ENCODE measurements at places on chromosomes 1 and 21.
A peak's percentile ranks its signal among the peaks of the same experiment; 100 is the strongest.

GRCh38 chr1:101728029-101728428 is 268.7 kb downstream of the OLFM3 start:
- DNase-seq: no peak

DNA sequence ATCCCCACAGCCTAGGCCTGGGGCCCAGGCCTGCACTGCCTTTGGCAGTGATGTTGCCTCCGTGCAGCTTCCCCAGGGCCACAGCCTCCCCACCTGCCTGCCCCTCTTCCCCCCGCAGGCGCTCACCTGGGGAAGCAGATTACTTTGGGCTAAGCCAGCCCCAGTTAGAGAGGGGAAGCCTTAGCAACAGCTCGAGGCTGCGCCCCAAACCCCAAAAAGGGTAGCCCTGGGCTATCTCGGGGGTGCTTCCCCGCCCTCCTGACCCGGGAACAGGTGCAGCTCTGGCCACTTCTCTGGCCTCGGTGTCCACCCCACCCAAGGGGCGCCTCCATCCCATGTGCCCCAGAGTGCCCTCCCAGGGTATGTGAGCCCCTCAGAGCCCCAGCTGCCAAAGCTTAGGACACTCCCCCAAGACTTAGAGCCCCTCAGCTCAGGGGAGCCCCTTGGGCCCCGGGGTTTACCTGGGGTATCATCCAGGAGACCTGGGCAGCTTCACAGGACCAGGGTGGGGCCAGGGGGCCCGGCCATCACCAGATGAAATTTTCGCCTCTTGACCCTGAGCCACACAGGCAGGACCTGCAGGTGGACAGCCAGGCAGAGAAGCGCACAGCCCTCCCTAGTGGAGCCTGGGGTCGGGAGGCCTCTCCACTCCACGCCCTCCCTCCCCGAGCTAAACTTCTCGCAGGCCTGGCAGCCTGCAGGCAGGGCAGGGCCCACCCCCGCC is 3.3 kb upstream of the TTC34 start:
- no peak for DNase-seq

- DNase-seq: no peak
Observed at GRCh38 chr1:245306628-245307410, 152.0 kb downstream of the KIF26B start.

GRCh38 chr1:6471086-6471969 is 5.4 kb upstream of the TNFRSF25 start:
- no peak for DNase-seq

GRCh38 chr21:46109313-46110221 is 11.7 kb downstream of the COL6A2 start:
- DNase-seq: no peak

GRCh38 chr1:39959651-39960333 is 4.8 kb downstream of the MFSD2A start:
- DNase-seq: no peak

DNA sequence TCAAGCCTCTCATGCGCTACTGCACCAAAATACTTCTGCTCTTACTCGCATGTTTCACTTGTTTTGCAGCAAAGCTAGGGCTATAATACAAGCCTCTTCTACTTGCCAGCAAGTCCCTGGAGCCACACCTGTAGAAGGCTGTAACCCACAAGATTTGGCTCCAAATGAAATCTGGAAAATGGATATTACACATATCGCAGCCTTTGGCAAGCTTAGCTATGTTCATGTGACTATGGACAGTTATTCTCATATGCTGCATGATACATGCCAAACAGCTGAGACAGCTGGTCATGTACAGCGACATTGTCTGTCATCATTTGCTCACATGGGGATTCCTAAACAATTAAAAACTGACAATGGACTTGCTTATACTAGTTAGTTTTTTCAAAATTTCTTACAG is 270.3 kb downstream of the COL11A1 start:
- DNase-seq: no peak

DNA sequence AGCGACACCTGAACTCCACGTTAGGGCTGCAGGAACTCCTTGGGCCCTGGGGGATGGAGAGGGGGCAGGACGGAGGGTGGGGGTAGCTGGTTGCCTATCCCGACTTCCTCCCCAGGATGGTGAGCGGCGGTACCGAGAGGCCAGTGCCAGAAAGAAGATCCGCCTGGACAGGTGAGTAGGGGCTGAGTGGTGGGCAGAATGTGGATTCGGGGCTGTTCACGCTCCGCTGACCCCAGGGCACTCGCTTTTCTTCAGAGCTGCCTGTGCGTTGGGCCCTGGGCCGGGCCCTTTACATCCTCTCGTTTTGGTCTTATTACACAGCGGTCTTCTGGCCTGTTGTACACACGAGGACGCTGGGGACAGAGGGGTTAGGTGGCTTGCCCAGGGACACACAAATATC is 20.8 kb downstream of the FAM151A start:
- no peak for DNase-seq

- DNase-seq: no peak
Observed at GRCh38 chr1:65440915-65441314, 20.4 kb downstream of the LEPR start.

DNA sequence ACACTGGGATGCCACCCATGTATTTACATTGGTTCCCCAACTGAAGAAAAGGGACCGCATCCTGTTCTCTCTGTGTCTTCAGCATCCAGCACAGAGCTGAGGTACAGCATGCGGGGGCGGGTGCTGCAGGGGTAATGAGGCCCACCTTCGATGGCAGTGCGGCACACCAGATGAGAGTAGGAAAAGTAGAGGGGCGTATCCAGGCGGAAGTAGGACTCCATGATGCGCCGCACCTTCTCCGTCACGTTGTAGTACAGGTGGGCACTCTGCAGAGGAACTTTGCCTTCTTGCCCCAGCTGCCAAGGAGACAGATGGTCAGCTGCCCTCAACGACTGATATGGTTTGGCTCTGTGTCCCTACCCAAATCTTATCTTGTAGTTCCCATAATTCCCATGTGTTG is 10.0 kb upstream of the CLDN19 start:
- DNase-seq: no peak

DNA sequence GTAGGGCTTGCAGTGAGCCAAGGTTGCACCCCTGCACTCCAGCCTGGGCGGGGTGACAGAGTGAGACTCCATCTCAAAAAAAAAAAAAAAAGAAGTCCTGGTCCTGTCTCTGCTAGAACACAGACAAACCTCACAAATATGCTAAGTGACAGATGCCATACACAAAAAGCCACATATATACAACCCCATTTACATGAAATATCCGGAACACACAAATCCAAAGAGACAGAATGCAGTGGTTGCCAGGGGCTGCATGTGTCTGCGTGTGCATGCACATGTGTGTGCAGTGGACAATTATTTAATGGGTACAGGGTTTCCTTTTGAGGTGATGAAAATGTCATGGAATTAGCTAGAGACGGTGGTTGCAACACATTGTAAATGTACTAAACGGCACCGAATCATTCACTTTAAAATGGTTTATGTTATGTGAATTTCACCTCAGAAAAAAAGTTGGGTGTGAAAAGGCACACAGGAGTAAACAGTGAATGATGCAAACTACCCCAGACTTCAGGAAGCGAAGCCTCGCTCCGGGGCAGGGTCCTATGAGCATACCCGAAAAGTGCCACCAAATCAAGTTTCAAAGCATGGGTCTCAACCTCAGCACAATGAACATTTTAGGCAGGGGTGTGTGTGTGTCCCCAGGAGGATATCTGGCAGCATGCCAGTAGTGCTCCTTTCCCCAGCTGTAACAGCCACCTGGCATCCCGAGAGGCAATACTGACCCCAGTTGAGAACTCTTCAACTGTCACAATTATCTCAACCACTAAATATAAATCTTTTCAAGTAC is 48.3 kb downstream of the GNB1 start:
- DNase-seq: no peak

GRCh38 chr1:108719656-108720435 is 7.1 kb downstream of the FNDC7 start:
- DNase-seq: no peak

DNA sequence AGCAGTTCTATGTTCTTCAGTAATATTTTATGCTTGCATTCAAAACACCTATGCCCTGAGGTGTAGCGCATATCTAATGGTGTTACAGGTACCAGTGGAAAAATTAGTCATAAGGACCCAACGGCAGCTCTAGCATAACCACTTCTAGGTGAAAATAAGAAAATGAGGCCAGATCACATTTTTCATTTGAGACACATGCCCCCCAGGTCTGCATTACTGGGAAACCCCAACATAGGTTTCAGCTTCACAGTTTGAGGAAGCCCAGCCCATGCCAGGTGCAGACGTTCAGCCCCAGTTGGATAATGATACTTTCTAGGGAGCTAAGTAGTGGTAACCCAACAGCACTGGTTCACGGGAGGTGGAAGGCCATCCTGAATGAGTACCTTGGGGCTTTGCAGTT is 129.8 kb downstream of the CNIH3 start:
- DNase-seq: no peak

DNA sequence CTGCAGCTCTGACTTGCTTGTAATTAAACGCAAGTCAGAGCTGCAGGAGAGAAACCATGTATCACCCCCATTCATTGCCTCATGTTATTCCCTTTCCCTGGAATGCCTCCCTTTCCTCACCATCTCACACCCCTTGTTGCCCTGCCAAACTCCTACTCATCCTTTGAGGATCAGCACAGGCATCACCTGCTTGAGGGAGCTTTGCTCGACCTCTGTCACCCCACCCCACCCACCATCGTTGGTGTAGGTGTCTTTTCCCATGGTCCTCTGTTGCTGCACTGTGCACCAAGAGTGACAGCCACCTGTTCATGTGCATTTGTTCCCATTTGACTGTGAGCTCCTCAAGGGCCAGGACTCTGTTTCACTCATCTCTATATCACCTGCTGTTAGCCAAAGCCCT is 117.2 kb downstream of the PLPP3 start:
- DNase-seq: no peak

- DNase-seq: no peak
Observed at GRCh38 chr1:159000625-159001024, 9.1 kb upstream of the IFI16 start.

- DNase-seq: no peak
Observed at GRCh38 chr1:151242442-151242841, 12.1 kb upstream of the PSMD4 start.

GRCh38 chr1:31163866-31164265 is 75.8 kb downstream of the NKAIN1 start:
- no peak for DNase-seq

- DNase-seq: no peak
Observed at GRCh38 chr1:193545171-193545570, 358.8 kb upstream of the B3GALT2 start.

DNA sequence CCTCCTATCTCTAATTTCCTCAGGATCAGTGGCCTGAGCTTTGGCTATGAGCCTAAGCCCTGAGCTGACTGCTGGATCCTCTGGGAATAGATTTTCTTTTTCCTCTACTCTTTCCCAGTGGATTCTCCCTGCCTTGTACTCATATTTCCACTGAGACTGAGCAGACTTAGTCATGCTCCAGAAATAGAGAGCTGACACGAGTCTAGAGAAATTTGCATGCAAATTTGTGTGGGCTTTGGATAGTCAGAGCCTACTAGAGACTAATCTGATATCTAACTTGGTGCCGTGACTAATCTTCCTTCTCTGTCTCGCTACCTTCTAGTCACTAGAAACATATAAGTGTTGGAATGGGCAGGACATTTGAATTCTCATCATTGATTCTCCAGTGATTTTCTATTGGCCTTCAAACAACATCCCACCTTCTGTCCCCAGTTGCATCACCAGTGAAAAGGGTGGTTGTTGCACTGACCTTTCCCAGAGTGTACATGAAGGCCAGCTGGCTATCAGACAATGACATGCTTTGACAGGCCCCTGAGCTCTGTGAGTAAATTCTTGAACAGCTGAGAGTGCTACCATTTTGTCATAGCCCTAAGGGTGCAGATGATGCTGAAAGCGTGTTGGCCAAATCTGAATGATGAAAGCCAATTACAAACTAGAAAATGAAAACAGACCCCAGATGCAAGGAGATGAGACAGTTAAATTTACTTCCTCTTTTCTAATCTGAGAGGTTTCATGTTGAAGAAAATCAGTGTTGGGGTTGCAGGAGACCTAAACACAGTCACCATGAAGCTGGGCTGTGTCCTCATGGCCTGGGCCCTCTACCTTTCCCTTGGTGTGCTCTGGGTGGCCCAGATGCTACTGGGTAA is at the start of gene FCRLA:
FCRLA (plus strand) TSS at position 748 of the 866 bp plus-strand sequence; CDS start at position 784, 36 bp downstream.
- DNase-seq: no peak

DNA sequence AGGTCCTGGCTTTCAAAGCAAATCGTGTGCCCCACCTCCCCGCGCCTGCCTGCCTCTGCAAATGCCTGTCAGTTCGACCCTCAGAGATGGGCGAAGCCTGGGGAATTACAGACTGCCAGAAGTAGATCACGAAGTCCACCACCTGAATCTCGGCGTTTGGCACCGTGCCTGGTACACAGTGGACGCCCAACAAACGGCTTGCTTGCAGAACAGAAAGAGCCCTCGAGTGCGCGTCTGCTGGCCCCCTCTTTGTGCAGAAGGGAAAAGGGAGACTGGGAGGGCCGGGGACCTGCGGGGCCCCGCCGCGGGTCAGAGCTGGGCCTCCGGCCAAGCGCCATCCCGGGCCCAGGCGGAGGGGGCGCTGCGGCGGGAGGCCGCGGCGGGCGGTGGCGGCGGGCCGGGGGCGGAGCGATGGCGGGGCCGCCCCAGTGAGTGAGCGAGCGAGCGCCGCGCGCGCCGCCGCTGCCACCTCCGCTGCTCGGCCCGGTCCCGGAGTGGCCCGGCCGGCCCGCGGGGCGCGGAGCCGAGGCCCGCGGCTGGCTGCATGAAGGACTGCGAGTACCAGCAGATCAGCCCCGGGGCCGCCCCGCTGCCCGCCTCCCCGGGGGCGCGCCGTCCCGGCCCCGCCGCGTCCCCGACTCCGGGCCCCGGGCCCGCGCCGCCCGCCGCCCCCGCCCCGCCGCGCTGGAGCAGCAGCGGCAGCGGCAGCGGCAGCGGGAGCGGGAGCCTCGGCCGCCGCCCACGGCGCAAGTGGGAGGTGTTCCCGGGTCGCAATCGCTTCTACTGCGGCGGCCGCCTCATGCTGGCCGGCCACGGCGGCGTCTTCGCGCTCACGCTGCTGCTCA is at the start of gene ZDHHC18:
ZDHHC18 (plus strand) TSS at position 428 of the 845 bp plus-strand sequence; CDS start at position 545, 117 bp downstream.
- peak; percentile 41 for DNase-seq

DNA sequence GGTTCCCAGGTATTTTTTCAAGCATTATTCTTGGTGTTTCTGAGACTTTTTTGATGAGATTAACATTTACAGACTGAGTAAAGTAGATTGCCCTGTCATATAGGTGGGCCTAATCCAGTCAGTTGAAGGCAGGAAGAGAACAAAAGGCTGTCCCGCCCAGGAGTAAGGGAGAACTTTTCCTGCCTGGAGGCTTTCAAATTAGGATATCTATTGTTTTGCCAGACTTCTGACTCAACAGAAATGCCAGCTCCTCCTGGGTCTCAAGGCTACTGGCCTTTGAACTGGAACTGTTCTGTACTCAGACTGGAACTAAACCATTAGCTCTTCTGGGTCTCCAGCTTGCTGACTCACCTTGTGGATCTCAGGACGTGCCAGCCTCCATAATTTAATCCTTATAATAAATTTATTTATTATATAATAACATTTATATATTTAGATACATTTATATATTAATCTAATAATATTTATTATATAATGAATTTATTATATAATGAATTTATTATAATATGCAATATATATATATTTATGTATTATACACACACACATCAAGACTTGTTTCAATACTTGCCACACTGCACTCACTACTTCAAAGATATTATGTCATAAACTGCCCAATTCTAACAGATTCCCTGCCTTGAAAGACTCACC is 510.8 kb upstream of the B3GALT2 start:
- no peak for DNase-seq

Data from stimulated activated CD8-positive, alpha-beta memory T cell treated with anti-CD3 and anti-CD28 coated beads, Interleukin-7, amount 100 ng/mL, for 1 hour (primary cell).